Skin of body (tissue), 3 donors: ENCODE measurements at places on chromosomes 11 and 22. TPM values are rescaled to one million over a fixed set of nuclear protein-coding genes. Genes with fewer than 3 reads are reported as not detected.

- no peak for DNase-seq
These were observed 78.9 kb upstream of the FIBIN start for GRCh38 chr11:26914968-26915367.

DNA sequence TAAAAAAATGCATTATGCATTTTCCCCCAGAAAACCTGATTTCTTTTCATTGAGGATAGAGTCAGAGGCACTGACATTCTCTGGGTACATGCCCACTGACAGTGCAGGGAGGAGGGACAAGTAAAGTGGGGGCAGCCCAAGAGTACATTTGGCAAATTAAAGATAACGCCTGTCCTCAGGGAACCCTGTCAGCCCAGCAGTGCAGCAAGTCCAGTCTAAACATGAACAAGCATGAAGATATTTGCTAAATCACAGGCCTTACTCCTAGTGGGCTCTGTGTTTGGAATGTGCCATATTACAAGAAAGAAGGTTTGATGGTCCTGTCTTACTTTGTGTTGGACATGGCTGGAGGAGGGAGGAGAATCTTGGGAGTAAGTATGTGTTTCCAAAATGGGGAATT lies 37.9 kb downstream of the AMOTL1 start:
- DNase-seq: no peak

- DNase-seq: no peak
These were observed 5.4 kb downstream of the FADS2 start for GRCh38 chr11:61833471-61833870.

- no peak for DNase-seq
These were observed 3.4 kb downstream of the C11orf71 start for GRCh38 chr11:114396916-114397315.

GRCh38 chr22:44147008-44147645 lies 33.6 kb upstream of the PARVG start:
- no peak for DNase-seq

- no peak for DNase-seq
These were observed 292.6 kb upstream of the PLET1 start for GRCh38 chr11:112553205-112553731.

- DNase-seq: no peak
These were observed 5.0 kb upstream of the MMP12 start for GRCh38 chr11:102879801-102880200.

DNA sequence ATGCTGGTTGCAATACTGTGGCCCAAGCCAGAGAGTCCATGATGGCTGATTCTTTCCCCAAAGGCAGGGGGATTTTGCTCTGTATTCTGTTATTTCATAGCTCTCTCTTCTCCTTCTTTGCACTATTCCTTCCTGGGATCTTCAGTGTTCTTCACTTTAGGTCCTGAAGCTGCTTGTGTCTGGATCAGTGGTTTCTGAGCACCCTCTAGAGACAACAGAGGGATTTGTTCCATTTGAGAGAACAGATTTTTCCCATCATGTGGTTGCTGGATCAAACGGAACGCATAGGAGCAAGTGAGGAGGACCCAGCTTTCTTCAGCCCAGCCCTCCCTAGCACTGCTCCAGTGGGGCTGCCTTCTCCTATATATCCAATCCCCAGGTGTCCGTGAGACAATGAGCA lies 68.7 kb upstream of the SYN3 start:
- DNase-seq: no peak

DNA sequence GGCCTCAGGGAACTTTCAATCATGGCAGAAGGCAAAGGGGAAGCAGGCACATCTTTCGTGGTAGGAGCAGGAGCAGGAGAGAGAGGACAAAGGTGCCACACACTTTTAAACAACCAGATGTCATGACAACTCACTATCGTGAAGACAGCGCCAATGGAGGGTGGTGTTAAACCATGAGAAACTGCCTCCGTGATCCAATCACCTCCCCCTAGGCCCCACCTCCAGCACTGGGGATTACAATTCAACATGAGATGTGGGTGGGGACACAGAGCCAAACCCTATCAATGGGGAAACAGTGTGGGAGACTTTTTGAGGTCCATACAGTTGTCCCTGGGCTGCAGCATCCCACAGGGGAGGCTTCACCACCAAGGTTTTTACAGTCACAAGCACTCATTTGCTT lies 41.9 kb upstream of the CFAP300 start:
- DNase-seq: no peak

- DNase-seq: no peak
These were observed 30.8 kb upstream of the RAG2 start for GRCh38 chr11:36628765-36629244.

Gene C22orf15
- total RNA-seq: 0.30 TPM

Gene FAT3
- 17.2 TPM for total RNA-seq

Gene PANX3
- not detected for total RNA-seq

Gene PNPLA3
- 7.5 TPM for total RNA-seq

Gene FGF4
- total RNA-seq: not detected

Gene PGA4
- total RNA-seq: 3.5 TPM

Gene BATF2
- 0.20 TPM for total RNA-seq
